Fibroblast of upper back skin (primary cell): ENCODE measurements at places on chromosomes 3 and 15.

- DNase-seq: peak; percentile 81
These were observed 37.2 kb downstream of the SSUH2 start for GRCh38 chr3:8607234-8608040.

- no peak for DNase-seq
These were observed 38.1 kb upstream of the SV2B start for GRCh38 chr15:91061997-91062396.

DNA sequence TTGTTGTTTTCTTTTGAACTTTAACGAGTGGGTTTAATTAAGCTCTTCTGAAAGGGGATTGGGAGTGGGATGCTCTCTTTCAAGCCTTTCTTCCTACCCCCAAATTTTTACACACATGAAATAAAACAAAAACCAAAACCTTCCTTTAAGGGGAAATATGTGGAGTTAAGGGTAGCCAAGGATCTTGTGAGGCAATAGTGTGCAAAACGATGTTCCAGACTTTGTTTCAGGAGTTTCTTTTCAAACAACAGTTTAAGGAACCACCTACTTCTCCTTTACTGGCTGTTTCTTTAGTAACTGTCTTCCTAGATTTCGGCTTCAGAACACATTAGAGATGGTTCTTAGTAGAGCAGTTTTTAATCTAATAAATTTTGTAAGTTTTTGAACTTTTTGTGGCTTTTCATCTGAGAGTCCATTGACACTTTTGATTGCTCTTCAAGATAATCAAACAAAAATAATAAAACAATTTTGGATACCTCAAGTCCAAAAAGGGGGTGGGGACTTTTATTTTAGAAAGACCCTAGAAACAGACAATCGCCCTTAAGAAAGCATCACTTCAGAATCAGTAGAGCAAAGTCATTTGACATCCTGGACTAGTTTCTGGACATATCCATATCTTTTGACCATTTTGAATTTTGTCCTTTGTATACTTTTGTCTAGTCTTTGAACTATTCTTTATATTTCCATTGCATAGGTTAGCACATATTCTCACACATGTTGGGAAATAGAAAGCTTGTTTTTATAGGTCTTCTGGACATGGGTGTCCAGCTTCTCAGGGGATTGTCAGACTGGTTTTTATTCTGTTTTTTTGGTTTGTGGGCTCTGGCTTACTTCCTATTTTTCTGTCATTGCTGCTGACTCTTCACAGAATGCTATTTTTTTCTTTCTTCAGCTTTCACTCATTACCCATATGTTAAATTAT lies 6.0 kb downstream of the DIPK2A start:
- DNase-seq: peak; percentile 62

- DNase-seq: peak; percentile 22
These were observed 110.8 kb downstream of the BBX start for GRCh38 chr3:107633327-107634098.

DNA sequence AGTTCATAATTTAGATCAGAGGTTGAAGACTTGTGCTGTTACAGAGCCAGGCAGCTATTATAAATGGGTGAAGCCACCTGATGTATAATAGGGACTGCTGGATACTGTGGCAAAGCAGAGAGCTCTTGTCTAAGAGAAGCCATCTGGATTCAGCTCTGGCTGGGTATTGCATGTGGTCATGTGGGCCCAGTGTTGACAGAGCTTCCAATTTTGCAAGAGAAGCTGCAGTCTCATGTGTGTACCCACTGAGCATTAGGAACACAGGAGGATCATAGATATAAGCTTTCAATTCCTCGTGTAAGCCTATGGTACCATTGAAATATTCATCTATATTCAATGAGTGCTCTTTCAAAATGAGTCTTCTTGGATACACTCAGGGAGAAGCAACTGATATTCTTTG lies 303.9 kb upstream of the SLCO3A1 start:
- no peak for DNase-seq
